ENCODE measurements at places on chromosomes 1 and 21.

- peak; percentile 27 for DNase-seq
These were observed 7.4 kb downstream of the IFNAR1 start for GRCh38 chr21:33332143-33332542.

GRCh38 chr21:28857752-28858151, 134.9 kb downstream of the LTN1 start:
- DNase-seq = no peak

DNA sequence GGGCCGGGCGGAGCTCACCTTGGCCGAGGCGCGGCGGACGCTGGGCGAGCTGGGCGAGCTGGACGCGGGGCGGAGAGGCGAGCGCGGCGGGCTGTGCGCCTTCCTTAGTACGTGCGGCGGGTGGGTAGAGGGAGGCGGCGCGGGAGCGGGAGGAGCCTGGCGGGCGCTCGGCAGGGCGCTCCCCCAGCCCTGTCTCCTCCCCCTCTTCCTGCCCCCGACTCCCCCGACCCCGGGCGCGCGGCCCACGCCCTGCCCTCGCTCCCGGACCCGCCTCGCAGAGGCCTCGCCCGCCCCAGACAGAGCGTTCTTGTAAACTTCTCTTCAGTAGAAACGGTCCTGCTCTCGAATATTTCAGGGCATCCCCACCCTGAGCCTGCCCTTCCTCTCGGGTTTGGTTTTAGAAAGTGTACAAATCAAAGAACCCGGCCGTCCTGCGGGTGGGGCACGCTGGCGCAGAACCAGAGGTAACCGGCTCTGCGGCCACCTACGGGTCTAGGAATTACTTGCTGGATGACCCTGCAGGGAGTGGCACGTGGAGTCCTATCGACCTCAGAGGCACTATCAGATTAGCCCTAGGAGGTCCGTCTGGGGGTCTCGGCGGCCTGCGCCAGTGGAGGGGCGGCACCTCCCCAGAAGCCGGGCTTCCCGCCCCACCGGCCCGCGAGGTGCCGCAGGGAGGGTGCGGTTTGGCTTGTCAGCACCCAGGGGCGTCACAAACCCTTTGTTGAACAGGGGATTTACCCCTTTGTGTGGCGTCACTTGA, at the start of gene S100A10:
Gene S100A10, minus strand, starts transcription at position 126 of the 763 bp plus-strand sequence. CDS start 7,629 bp downstream, outside the sequence.
- DNase-seq = peak; percentile 53

- DNase-seq = no peak
These were observed 63.3 kb downstream of the POFUT2 start for GRCh38 chr21:45224189-45224938.

GRCh38 chr1:201296352-201296751, 13.0 kb downstream of the PKP1 start:
- DNase-seq = no peak

DNA sequence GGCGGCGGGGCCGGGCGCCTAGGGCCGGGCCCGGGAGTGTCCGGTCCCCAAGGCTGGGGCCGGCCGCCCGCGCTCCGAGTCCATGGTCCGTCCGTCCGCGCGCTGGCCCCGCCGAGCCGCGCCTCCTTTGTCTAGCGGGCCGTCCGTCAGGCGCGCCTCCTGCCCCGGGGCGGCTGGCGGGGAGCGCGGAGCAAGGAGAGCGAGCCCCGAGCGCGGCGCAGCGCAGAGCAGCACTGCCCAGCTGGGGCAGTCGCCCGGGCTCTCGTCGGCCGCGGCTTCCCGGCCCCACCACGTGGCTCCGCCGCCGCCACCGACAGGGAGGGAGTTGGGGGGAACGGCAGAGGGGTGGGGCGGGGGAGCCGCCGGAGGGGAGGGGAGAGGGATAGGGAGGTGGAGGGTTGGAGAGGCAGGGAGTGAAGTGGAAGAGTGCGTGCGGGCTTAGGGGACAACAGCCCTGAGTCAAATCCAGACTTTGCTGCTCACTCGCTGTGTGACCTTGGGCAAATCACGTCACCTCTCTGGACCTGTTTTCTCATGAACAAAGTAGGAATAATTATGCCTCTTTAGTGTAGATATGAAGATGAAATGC, at the start of gene NKAIN1:
Gene NKAIN1, minus strand, starts transcription at position 235 of the 589 bp plus-strand sequence. CDS start 340 bp downstream, outside the sequence.
- peak; percentile 53 for DNase-seq

DNA sequence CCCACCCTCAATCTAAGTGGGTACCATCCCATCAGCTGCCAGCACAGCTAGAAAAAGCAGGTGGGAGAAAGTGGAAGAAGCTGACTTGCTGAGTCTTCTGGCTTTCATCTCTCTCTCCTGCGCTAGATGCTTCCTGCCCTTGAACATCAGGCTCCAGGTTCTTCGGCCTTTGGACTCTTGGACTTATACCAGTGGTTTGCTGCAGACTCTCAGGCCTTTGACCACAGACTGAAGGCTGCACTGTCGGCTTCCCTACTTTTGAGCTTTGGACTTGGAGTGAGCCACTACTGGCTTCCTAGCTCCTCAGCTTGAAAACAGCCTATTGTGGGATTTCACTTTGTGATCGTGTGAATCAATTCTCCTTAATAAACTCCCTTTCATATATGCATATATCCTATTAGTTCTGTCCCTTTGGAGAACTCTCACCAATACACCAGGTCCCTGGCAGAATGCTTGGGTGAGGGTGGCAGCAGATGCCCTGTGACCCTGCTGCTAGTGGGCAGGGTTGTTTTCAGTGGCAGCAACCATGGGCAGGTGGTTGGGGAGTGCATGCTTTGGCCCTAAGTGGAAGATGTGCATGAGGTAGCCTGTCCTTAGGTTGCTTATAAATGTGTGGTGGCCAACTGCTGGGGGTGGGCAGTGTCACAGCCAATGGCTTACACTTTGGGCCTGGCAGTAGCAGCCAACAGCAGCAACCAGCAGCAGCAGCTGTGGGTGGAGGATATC, 10.8 kb upstream of the ADAM30 start:
- DNase-seq = no peak

- no peak for DNase-seq
These were observed 27.2 kb upstream of the PDE9A start for GRCh38 chr21:42626171-42626570.

GRCh38 chr21:31279214-31279613, 64.8 kb downstream of the TIAM1 start:
- DNase-seq = no peak

DNA sequence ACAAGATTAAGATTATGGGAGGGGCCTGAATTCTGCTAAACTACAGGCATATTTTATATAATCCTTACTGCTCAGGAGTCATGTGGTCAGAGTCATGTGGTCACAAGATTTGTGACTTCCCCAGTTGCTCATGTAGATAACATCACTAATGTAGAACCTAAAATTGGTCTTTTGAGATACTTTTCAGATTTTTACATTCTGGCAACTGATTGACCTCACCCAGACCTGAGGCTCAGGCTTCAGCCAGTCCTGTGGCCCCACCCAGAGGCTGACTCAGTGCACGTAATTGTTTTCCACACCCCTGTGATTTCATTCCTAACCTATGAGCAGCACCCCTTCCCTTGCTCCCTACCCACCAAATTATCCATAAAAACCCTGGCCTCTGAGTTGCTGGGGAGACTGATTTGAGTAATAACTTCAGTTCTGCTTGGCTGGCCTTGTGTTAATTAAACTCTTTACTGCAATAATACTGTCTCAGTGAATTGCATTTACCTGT, 41.7 kb upstream of the ZNF326 start:
- DNase-seq = no peak

DNA sequence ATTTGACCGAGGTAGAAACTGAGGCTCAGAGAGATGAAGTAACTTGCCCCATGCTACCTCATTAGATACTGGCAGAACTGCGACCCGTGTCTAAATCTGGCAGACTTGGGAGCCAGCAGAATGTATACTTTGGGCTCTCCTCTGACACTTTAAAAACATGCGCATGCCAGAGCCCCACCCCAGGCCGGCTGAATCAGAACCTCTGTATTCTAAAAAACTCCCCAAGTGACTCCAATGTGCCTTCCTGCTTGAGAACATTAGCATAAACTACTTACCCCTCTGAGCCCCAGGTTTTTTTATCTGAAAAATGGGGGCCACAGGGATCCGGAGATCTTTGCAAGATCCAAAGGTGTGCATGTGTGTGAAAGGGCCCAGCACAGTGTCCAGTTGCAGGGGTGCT, 344.7 kb upstream of the USP24 start:
- no peak for DNase-seq

- DNase-seq = no peak
These were observed 128.0 kb downstream of the PRRX1 start for GRCh38 chr1:170791941-170792340.

DNA sequence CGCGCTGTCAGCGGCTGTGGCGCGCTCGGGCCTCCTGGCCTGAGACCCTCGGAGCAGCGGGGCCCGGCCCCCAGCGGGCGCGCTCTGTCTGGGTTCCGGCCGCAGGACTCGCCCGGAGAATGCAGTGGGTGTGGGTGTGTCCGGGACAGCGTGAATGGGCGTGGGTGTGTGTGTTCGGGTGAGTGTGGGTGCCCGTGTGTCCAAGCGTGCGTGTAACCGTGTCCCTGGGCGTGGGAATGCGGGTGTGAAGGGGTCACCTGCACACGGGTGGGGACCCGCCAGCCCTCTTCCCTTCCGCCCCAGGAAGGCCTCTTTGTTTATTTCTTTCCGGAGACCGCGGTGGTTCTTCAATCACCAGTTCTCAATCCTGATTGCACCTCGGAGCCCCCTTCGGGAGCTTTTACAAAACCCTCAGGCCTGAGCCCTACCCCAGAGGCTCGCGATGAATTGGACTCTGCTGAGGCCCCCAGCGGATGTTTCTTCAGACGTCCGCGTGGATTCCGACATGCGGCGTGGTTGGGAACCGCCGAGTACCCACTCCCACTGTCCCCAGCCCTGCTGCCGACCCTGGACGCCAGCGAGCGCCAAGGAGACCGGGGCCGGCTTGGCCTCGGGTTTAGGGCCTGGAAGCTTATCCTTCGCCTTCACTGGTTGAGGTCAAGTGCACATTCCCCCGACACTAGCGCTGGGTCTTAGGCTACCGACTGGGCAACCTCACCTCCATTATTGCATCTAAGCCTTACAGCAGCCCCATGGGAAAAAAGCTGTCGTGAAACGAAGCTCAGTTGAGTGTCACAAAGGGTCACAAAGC, 19.3 kb downstream of the SERTAD4 start:
- peak; percentile 36 for DNase-seq

- DNase-seq = no peak
These were observed 29.2 kb upstream of the KIF1B start for GRCh38 chr1:10181154-10181553.

DNA sequence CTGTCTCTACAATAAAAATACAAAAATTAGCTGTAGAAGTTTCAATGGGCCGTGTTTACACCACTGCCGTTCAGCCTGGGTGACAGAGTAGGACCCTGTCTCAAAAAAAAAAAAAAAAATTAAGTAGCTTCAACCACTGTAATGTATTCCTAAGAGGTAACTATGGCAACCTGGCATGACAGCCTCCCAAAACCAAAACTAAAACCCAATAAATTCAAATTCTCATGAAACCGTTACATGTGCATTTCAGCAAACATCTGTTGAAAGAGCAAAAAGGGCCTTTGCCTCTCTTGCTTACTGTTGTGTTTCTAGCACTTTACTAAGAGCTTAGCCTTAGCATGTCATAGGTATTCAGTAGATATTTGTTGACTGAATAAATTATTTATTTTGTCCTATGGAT, 33.5 kb downstream of the ODR4 start:
- DNase-seq = peak; percentile 36

Data from GM13977 (cell line).